ENCODE measurements at places on chromosomes 13 and 19. TPM values are rescaled to one million over a fixed set of nuclear protein-coding genes. Genes with fewer than 3 reads are reported as not detected.

DNA sequence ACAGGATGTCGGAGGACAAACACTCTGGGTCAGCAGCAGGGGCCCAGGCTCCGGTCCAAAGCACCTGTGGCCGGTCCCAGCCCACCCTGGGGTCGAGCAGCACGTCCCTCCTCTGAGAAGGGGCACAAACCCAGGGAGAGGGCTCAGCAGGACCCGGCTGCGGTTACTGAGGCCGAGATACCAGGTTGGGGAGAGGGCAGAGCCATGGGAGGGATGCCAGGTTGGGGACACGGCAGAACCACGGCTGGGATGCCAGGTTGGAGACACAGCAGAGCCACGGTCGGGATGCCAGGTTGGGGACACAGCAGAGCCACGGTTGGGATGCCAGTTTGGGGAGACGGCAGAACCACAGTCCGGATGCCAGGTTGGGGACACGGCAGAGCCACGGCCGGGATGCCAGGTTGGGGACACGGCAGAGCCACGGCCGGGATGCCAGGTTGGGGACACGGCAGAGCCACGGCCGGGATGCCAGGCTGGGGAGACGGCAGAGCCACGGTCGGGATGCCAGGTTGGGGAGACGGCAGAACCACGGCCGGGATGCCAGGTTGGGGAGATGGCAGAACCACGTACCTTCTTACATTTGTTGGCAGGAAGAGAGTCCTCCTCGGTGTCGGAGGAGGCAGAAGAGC is 18.5 kb downstream of the MIER2 start:
- no peak for DNase-seq

- DNase-seq = no peak
These were observed 145.7 kb downstream of the LIG4 start for GRCh38 chr13:108069521-108070210.

DNA sequence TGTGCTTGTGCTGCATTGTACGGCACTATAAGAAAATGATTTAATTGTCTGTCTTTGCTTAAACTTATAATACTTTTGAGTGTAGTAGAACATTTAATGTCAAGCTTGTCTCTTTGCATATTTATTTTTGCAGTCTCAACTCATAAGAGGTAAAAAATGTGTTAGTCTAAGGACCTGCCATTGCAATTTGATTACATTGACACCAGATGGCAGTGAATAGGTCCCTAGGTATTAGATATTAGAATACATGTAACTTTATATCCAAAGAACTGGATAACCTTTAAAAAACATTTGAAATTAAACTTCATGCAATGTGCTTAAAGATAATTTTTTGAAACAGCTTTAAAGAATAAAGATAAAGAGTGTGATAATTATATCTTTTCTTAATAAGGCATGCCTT is 1421.3 kb downstream of the OLFM4 start:
- no peak for DNase-seq

DNA sequence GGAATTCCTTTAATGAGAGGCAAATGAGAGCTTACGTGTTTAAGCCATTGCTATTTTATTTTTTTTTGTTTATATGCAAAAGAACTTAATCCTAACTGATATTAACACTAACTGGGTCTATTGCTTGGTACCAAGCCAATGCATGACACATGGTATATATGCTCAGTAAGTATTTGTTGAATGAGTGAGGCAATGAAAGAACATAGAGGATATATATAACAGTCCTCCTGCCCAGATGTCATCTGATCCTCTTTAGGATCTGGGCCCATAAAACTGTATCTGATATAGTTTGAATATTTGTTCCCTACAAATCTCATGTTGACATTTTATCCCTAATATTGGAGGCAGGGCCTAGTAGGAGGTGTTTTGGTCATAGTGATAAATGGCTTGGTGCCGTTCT is 13.0 kb upstream of the ALOX5AP start:
- no peak for DNase-seq

GRCh38 chr13:79989217-79989661 is 351.7 kb downstream of the SPRY2 start:
- no peak for DNase-seq

GRCh38 chr13:95237310-95237870 is 63.9 kb downstream of the ABCC4 start:
- DNase-seq = no peak

GRCh38 chr13:51451134-51451466 is 1.7 kb downstream of the INTS6 start:
- no peak for DNase-seq

- DNase-seq = no peak
These were observed 30.0 kb downstream of the PCDH9 start for GRCh38 chr13:67200183-67200582.

Gene SMAD9
- 19.7 TPM for total RNA-seq

Gene KCTD4
- total RNA-seq = not detected

Gene CCDC169
- total RNA-seq = 3.2 TPM

Gene THSD8
- 19.4 TPM for total RNA-seq

Gene FUT6
- total RNA-seq = 0.87 TPM
